Mesothelial cell of epicardium (in vitro differentiated cells): ENCODE measurements at places on chromosomes 4 and X.

DNA sequence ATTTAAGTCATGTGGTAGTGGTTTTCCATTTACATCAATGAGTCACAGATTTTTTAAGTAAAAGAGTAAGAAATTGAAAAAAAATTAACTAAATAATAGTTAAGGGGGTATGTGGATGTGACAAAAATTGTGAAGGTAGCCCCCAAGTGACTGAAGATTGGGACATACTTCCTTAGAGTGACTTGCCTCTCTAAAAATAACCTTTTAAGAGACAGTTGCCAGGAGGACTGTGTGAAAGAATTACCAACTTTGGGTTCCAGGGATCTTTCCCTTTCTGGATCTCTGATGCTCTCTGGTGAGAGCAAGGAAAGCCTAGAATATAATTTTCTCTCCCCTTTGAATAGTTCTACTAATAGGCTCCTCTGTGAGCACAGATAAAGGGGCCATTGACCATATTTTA lies 42.7 kb downstream of the NHSL2 start:
- H3K27ac ChIP-seq = peak overlapping the region; percentile 59
- H3K4me1 ChIP-seq = peaks cover 15% of the 10 kb centered on the region
- H3K27me3 ChIP-seq = no peaks in the 10 kb centered on the region
- H3K36me3 ChIP-seq = no peaks in the 10 kb centered on the region
- no peak for DNase-seq
- H3K4me3 ChIP-seq = no peak overlapping the region

GRCh38 chr4:56245547-56246232 lies 141.6 kb downstream of the AASDH start:
- H3K4me1 ChIP-seq = peaks cover 43% of the 10 kb centered on the region
- H3K36me3 ChIP-seq = no peaks in the 10 kb centered on the region
- no peak for DNase-seq
- no peak overlapping the region for H3K4me3 ChIP-seq
- no peak overlapping the region for H3K27ac ChIP-seq
- H3K27me3 ChIP-seq = no peaks in the 10 kb centered on the region

DNA sequence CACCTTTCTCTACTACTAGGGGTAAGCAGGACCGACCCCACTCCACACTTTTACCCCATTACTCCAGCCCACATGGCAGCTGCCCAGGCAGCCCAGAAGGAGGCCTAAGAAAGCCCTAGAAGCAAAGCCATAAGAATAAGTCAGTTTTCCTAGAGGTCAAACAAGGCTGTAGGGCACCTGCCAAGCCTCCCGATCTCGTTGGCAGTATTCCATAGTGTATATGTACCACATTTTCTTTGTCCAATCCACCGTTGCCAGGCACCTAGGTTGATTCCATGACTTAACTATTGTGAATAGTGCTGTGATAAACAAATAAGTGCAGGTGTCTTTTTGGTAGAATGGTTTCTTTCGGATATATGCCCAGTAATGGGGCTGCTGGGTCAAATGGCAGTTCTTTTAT lies 54.2 kb downstream of the RHOXF2B start:
- H3K36me3 ChIP-seq = no peaks in the 10 kb centered on the region
- no peaks in the 10 kb centered on the region for H3K4me1 ChIP-seq
- H3K27me3 ChIP-seq = peaks cover 11% of the 10 kb centered on the region
- no peak overlapping the region for H3K4me3 ChIP-seq
- no peak overlapping the region for H3K27ac ChIP-seq
- DNase-seq = no peak

- H3K36me3 ChIP-seq = no peaks in the 10 kb centered on the region
- no peak for DNase-seq
- no peaks in the 10 kb centered on the region for H3K27me3 ChIP-seq
- H3K4me3 ChIP-seq = no peak overlapping the region
- H3K4me1 ChIP-seq = peaks cover 46% of the 10 kb centered on the region
- H3K27ac ChIP-seq = no peak overlapping the region
Observed at GRCh38 chr4:110853242-110853641, 230.4 kb upstream of the PITX2 start.

- H3K36me3 ChIP-seq = no peaks in the 10 kb centered on the region
- H3K4me1 ChIP-seq = no peaks in the 10 kb centered on the region
- H3K4me3 ChIP-seq = no peak overlapping the region
- H3K27ac ChIP-seq = no peak overlapping the region
Observed at GRCh38 chrX:817759-818300, 187.2 kb downstream of the SHOX start.

DNA sequence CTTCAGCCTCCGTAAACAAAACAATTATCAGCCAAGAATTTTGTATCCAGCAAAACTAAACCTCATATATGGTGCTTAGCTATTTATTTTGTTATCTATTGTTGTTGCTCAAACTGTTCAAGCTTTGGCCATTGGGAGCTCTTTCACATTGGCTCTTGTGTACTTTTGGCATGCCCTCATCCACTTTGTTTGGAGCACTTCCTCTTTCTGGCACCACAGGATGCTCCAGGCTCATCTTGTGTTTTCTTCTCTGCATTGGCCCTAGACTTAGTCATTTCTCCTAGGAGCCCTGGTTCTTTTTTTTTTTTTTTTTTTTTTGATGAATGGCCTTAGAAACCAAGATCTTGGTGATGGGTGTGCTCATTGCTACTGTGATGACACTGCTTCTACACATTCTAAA lies 74.5 kb downstream of the DIPK2B start:
- no peak for DNase-seq
- no peaks in the 10 kb centered on the region for H3K27me3 ChIP-seq
- no peaks in the 10 kb centered on the region for H3K4me1 ChIP-seq
- no peaks in the 10 kb centered on the region for H3K36me3 ChIP-seq

DNA sequence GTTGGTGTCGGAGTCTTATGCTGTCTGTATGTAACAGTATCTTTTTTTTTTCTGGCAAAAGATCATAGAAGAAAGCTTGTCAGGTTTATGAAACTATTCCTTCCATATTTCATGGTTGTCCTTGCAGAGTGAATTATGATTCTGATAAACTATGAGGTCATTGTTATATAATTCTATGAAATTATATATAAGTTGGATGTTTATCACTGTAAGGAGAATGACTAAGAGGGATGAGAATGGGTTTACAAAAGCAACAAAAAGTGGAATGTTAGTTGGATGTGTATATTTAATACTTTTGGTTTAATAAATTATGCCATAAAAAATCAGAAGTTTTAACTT lies 43.1 kb downstream of the RAPGEF2 start:
- H3K36me3 ChIP-seq = no peaks in the 10 kb centered on the region
- DNase-seq = no peak
- H3K4me3 ChIP-seq = no peak overlapping the region
- H3K4me1 ChIP-seq = peaks cover 26% of the 10 kb centered on the region
- H3K27ac ChIP-seq = peak overlapping the region; percentile 2

DNA sequence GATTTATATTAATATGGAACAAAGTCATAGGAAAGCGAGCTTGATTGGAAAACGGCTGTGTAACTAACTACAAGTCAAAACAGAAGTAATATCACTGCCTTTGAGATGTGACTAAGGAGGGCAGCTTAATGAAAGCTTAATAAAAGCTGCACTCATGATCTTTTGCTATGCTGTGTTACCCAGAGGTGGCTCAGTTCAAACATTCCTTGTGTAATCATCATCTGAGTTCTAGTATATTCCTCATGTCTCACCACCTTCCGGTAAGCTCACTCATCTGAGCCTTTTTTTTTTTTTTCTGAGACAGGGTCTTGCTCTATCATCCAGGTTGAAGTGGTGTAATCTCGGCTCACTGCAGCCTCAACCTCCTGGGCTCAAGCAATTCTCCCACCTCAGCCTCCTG lies 5.0 kb downstream of the GRPEL1 start:
- H3K4me1 ChIP-seq = peaks cover 12% of the 10 kb centered on the region
- DNase-seq = no peak
- peaks cover 28% of the 10 kb centered on the region for H3K36me3 ChIP-seq

GRCh38 chr4:52836120-52836519 lies 26.0 kb upstream of the RASL11B start:
- no peak overlapping the region for H3K4me3 ChIP-seq
- peaks cover 41% of the 10 kb centered on the region for H3K4me1 ChIP-seq
- no peaks in the 10 kb centered on the region for H3K36me3 ChIP-seq
- no peak for DNase-seq

DNA sequence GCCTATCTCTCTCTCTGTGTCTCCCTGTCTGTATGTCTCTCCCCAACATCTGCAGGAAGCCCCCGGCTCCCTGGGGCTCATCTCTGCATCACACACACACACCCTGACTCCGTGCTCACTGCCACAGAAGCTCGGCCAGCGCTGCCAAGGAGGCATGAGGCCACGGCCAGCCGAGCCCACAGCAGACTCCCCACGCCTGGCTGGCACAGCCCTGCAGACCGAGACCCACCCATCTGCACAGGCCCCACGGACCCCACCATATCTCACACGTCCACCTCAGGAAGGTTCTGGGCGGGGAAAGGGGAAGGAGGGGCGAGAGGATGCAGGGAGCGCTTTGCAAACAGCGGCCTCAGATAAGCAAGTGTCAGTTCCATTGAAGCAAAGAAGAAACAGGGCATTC lies 28.5 kb upstream of the SLC25A6 start:
- no peaks in the 10 kb centered on the region for H3K4me1 ChIP-seq
- H3K4me3 ChIP-seq = no peak overlapping the region
- no peaks in the 10 kb centered on the region for H3K27me3 ChIP-seq
- no peak for DNase-seq
- peak overlapping the region; percentile 1 for H3K27ac ChIP-seq

DNA sequence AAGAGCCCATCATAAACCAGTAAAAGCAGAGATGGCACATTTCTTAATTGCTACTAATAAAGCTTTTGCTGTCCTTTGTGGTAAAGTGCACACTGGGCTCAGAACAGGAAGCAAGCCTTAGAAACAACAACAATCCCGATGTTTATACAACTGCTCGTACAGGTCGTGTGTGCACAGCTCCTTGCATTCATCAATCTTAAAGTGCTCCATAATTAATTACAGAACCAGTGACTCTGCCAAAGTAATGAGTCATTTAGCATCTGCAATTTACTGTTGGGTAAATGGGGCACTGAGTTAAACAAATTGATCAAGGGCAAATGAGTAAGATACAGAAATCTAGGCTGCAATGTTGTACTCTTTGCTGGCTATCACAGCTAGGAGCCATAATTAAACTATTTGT lies 61.3 kb upstream of the TXK start:
- H3K36me3 ChIP-seq = no peaks in the 10 kb centered on the region
- no peaks in the 10 kb centered on the region for H3K27me3 ChIP-seq
- no peaks in the 10 kb centered on the region for H3K4me1 ChIP-seq
